Right lobe of liver (tissue), 6 donors: ENCODE measurements at places on chromosomes 12 and 14. TPM values are rescaled to one million over a fixed set of nuclear protein-coding genes. Genes with fewer than 3 reads are reported as not detected.

TSHR gene
- total RNA-seq: not detected

SDR9C7 gene
- not detected for total RNA-seq

CD4 gene
- total RNA-seq: 20.5 TPM

TSPAN8 gene
- total RNA-seq: 2.0 TPM

GPR68 gene
- 0.17 TPM for total RNA-seq

LRFN5 gene
- not detected for total RNA-seq

GRCh38 chr12:97181571-97182265 lies 274.7 kb downstream of the NEDD1 start:
- DNase-seq: no peak

DNA sequence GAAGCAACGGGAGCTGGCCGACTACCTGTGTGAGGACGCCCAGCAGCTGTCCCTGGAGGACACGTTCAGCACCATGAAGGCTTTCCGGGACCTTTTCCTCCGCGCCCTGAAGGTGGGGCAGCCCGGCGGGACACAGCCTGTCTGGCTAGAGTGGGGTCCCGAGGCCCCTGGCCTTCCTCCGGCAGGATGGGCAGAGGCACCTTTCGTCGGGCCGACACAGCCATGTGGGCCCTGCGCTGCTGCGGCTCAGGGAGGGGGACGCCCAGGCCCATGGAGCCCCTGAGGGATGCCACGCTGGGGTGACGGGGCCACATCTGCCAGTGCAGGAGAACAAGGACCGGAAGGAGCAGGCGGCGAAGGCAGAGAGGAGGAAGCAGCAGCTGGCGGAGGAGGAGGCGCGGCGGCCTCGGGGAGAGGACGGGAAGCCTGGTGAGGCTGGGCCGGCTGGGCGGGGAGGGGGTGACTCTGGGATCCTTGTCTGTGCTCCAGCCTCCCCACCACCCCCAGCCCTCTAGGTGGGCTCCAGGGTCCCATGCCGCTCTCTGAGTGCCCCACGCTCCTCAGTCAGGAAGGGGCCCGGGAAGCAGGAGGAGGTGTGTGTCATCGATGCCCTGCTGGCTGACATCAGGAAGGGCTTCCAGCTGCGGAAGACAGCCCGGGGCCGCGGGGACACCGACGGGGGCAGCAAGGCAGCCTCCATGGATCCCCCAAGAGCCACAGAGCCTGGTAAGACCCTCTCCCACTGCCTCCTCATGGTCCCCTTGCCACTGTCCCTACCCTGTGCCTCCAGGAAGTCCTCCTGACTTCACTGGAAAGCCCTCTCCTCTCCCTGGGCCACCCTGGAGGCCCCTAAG lies 10.9 kb upstream of the ADSS1 start:
- DNase-seq: no peak

DNA sequence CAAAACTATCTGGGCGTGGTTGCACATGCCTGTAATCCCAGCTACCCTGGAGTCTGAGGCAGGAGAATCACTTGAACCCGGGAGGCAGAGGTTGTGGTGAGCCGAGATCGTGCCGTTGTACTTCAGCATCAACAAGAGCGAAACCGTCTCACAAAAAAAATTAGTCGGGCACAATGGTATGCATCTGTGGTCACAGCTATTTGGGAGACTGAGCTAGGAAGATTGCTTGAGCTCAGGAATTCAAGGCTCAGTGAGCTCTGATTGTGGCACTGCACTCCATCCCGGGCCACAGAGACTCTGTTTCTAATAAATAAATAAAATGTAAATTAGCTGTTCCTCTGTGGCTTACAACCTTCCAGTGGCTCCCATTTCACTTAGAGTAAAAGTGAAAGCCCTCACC lies 28.0 kb downstream of the RCOR1 start:
- DNase-seq: no peak

GRCh38 chr12:84161296-84161695 lies 751.3 kb downstream of the SLC6A15 start:
- DNase-seq: no peak

DNA sequence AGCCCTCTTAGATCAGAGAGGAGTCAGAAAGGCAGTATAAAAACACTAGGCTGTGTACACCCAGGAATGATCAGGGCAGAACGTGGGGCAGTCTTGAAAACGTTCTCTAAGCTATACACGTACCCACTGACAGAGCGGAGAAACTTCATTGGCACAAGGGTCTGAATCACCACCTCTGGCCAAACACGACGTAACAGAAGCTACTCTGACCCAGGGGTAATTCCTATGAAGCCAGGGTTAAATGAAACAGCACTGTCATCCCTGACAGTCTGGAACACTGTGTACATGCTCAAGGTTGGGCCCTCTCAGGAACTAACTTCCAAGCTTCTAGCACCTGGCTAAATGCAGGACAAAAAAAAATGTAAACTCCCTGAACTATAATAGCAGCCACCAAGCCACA lies 38.4 kb downstream of the PARP11 start:
- DNase-seq: no peak

DNA sequence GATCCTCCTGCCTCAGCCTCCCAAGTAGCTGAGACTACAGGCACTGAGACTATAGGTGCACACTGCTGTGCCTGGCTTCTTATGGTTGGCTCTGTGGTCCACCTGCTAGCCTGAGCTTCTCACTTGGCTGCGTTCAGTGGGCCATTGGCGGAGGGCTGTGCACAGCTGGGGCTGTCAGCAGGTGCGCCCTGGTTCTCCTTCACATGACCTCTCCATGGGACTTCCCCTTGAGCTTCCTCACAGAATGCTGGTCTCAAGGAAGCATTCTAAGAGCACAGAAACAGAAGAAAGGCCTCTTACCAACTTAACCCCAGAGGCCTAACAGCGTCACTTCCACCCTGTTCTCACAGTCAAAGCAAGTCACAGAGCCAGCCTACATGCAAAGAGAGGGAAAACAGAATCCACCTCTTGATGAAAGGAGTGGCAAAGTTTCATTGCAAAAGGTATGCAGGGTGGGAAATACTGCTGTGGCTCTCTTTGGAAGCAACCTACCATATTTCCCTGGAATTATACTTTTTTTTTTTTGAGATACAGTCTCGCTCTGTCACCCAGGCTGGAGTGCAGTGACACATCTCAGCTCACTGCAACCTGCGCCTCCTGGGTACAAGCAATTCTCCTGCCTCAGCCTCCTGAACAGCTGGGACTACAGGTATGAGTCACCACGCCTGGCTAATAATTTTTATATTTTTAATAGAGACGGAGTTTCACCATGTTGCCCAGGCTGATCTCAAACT lies 9.3 kb downstream of the RILPL2 start:
- DNase-seq: no peak

DNA sequence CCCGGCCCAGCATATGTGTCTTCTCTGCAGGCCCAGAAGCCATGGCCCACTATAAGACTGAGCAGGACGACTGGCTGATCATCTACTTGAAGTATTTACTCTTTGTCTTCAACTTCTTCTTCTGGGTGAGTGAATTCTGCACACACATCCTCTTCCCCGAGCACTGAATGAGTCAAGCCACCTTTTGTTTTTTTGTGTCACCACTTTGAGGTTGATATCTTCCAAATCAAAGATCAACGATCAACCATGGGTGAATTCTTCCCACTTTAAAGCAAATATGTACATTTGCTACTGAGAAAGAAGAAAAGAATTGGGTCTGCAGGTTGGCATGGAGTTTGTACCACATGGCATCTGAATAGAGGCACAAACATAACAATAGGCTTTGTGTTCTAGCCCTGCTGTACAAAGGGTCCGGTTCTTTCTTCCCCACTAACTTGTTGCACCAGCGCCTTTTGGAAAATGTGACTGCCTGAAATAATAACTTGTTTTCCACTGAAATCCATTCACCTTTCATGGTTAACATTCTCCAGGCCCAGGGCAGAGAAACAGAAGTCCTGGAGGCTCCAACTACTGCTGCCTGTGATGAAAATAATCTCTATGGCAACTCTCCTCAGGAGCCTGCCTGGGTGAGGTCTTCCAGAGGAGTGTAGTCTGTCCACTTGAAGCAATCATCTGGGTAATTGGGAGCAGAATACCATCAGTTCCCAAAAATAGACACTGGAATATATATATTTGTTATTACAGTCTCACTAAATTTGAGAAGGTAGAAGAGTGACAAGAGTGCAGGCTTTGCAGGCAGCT lies 27.6 kb downstream of the TSPAN11 start:
- DNase-seq: no peak

DNA sequence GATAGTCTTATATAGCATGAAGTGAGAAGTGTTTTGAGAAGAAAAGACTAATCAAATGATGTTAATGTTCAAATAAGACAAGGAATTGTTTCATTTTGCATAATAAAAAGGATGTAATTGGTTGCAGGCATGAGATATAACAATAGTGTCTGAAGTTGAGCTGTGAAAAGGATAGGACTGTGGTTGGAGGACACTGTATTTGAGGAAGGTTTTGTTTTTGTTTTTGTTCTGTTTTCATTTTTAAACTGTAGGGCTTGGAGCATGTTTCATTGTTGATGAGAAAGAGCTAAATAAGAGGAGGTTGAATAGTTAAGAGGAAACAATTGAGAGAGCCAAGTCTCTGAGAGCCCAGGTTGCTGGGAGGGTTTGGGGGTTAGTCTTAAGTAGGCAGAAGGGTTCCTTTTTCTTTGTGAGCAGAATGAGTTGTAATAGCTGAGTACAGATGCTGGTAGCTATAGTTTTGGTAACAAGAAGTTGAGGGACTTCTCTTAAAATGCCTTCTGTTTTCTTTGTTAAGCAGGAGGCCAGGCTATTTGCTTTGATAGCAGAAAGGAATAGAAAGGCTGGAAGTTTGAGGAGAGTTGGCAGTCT lies 58.4 kb downstream of the CCDC91 start:
- DNase-seq: no peak

DNA sequence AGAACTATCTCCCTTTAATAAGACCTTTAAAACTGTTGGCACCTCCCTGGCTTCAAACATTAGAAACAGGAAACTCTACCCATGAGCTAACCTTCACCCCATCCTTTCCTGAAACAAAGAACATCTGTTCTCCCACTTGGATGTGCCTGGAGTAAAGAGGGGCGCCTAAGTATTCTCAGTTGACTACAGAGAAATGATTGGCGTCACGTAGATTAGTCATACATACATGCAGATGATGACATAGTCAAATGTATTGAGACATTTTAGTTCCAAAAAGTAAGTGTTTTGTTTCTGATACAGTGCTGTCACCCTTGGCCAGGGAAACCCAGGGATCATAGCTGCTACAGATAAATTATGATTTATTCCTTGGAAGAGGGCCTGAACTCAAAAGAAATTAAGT lies 260.0 kb upstream of the PLEKHG7 start:
- no peak for DNase-seq
